ENCODE measurements at places on chromosomes 5 and 9. TPM values are rescaled to one million over a fixed set of nuclear protein-coding genes. Genes with fewer than 3 reads are reported as not detected.

DNA sequence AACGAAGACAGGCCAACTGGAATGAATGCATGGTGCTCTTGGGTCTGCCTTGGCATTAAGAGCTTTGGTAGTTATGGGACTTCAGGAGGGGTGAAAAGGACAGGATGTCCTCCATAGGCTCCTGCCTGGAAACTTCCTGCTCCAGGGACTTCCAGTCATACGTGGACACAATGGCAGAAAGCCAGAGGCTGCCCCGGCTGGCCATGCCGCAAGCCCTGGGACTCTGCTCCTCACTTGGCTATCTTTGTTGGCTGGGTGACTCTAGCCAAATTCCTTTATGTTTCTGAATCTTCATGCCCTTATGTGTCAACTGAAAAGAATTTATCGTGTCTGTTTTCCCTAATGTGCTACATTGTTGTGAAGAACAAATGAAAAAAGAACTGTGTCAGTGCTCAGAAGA is 136.9 kb downstream of the SIL1 start:
- H3K27ac ChIP-seq = no peak overlapping the region
- H3K36me3 ChIP-seq = no peaks in the 10 kb centered on the region
- no peak overlapping the region for H3K4me3 ChIP-seq
- H3K4me1 ChIP-seq = no peaks in the 10 kb centered on the region
- H3K27me3 ChIP-seq = no peaks in the 10 kb centered on the region

DNA sequence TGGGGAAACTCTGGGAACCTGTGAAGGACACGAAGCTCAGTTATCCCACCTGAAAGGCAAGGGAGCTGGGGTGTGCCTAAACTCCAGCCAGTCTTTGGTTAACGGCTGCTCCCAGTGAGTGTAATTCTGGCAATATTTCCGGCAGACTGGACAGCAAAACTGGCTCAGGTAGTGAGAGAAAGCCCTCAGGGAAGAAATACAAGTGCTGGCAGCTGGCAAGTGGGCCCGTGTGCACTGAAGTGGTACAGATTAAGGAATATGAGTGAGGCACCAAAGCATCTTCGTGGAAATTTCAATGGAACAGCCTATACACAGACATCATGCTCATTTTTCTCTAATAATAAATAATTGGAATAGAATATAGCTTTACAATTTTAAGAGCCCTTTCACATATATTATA is 56.2 kb downstream of the ABHD17B start:
- H3K4me1 ChIP-seq = peaks cover 10% of the 10 kb centered on the region
- H3K27ac ChIP-seq = no peak overlapping the region
- peaks cover 9% of the 10 kb centered on the region for H3K36me3 ChIP-seq
- no peak for DNase-seq
- no peak overlapping the region for H3K4me3 ChIP-seq
- H3K27me3 ChIP-seq = no peaks in the 10 kb centered on the region

TAF1L gene
- not detected for total RNA-seq

DNA sequence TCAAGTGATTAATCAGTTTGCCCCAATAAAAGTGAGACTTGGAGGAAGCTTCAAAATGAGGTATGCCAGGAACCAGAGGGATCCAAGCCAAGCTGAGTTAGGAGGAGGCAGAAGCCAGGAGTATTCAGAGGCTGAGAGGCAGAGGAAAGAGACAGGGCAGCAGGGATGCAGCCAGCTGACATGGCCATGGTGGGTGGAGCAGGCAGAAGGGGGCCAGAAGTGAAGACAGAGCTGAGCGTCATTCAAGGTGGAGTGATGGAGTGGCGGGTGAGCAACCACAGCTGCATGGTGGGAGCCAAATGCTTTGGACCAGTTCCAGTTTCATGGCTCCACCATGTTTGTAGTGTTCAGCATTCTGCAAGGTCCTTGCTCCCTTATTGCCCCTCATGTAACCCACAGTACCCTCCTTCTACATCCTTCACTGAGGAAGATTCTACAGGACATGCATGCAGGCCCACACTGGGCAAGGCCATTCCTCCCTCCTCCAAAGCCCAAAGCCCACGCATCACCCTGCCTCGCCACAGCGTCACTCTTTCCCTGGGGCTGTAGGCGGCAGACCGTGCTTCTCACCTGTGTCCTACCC is 100.6 kb downstream of the FSTL4 start:
- no peak overlapping the region for H3K4me3 ChIP-seq
- peaks cover 8% of the 10 kb centered on the region for H3K4me1 ChIP-seq
- no peak overlapping the region for H3K27ac ChIP-seq
- peaks cover 3% of the 10 kb centered on the region for H3K27me3 ChIP-seq
- no peak for DNase-seq
- H3K36me3 ChIP-seq = no peaks in the 10 kb centered on the region

OLFM1 gene
- total RNA-seq = not detected

ABO gene
- 0.27 TPM for total RNA-seq

DNA sequence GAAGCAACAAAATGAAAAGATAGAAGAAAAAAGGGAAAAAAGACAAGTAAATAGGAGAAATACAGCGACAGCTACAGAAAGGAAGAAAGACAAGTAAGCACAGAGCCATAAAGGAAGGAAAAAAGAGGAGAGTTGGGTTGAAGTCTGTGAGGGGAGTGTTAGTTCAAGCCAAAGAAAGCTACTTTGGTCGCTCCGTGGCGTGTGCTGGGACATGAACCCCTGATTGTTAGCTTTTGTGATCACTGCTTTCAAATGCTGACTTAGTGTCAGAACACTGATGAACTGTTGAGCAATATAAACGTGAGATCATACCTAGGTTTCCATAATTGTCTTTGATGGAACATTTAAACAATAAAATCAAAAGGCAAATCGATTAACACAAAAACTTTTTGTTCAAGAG is 370.1 kb downstream of the TMEM161B start:
- H3K4me3 ChIP-seq = no peak overlapping the region
- no peaks in the 10 kb centered on the region for H3K4me1 ChIP-seq
- no peaks in the 10 kb centered on the region for H3K27me3 ChIP-seq
- no peak overlapping the region for H3K27ac ChIP-seq

DNA sequence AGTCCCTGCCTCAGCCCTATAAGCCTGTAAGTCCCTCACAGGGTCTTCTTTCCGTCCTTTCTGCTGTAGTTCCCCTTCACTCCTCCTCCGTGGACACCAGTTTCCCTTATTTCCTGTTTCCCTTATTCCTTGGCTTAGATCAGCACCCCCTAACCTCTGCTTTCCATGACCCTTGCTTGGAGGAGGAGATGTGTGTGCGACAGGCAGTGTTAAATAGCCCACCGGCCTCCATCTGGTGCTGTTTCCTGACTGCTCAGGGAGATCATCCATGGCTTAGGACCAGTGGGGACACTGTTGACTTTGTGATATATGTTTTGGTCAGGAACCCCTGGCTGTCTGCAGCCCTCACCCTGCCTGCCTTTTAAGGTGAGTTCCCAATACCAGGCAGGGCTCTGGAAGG is 34.1 kb upstream of the PSD2 start:
- no peak overlapping the region for H3K27ac ChIP-seq
- no peak for DNase-seq
- H3K4me3 ChIP-seq = no peak overlapping the region
- no peaks in the 10 kb centered on the region for H3K36me3 ChIP-seq

INSL6 gene
- total RNA-seq = not detected

POC5 gene
- 23.3 TPM for total RNA-seq

- no peak overlapping the region for H3K27ac ChIP-seq
- no peaks in the 10 kb centered on the region for H3K36me3 ChIP-seq
- no peak for DNase-seq
- no peak overlapping the region for H3K4me3 ChIP-seq
These were observed 57.0 kb upstream of the GNE start for GRCh38 chr9:36315283-36315682.

Data from activated CD4-positive, alpha-beta T cell treated with anti-CD3 and anti-CD28 coated beads, Interleukin-2, amount 10 ng/mL, durations not matched to agents 7 days and 5 days (primary cell).